Inflammatory macrophage treated with lipopolysaccharide for 1 hour (primary cell): ENCODE measurements at places on chromosomes 6 and 20.

DNA sequence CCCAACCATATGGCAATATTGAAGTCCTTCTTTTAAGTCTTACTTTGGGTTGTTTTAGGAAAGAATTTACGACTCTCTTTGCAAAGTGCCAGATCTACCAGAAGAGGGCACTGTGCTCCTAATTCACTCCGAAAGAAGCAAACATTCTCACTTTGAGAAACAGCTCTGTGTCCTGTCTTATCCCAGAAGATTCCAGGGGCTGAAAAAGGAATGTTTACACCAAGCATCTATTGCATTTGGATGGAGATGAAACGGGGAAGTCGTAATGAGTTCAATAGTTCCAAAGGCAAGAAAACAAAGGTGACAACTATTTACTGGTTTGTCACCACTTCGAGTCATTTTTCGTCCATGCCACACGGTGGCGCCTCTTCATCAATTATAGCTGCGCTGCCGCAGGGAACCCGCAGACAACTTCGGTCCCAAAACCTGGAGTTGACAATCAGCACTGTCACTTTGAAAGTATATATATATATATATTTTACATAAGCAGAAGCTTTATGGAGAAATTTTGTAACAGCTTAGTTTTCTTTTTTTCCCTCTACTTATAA lies 121.6 kb downstream of the MOXD1 start:
- DNase-seq = peak; percentile 88

DNA sequence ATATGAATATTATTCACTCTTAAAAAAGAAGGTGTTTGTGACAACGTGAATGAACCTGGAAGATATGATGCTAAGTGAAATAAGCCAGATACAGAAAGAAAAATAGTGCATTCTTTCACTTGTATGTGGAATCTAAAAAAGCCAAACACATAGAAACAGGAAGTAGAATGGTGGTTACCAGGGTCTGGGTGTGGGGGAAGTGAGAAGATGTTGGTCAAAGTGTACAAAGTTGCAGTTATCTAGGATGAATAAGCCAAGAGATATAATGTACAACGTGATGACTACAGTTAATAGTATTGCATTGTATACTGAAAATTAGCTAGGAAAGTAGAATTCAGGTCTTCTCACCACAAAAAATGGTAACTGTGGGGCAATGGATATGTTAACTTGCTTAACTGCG lies 151.1 kb upstream of the HCRTR2 start:
- DNase-seq = peak; percentile 40

DNA sequence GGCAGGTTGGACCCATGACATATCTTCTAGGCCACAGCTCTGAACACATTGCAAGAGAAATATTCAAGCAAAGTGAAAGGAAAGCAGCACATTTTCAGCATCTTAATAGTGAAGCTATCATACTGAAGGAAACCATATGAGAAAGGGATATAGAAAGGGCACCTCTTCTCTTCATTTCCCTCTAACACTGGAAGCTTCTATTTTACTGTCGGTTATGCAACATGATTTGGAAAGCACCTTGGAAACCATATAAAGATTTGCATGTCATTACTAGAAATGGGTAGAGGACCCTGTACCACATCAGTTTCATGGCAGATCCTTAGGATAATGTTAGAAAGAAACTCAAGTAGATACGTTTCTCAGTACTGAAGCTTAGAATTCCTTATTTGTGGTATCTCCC lies 70.5 kb upstream of the HMGN3 start:
- no peak for DNase-seq

GRCh38 chr6:10429638-10430427 lies 15.0 kb upstream of the TFAP2A start:
- peak; percentile 62 for DNase-seq

DNA sequence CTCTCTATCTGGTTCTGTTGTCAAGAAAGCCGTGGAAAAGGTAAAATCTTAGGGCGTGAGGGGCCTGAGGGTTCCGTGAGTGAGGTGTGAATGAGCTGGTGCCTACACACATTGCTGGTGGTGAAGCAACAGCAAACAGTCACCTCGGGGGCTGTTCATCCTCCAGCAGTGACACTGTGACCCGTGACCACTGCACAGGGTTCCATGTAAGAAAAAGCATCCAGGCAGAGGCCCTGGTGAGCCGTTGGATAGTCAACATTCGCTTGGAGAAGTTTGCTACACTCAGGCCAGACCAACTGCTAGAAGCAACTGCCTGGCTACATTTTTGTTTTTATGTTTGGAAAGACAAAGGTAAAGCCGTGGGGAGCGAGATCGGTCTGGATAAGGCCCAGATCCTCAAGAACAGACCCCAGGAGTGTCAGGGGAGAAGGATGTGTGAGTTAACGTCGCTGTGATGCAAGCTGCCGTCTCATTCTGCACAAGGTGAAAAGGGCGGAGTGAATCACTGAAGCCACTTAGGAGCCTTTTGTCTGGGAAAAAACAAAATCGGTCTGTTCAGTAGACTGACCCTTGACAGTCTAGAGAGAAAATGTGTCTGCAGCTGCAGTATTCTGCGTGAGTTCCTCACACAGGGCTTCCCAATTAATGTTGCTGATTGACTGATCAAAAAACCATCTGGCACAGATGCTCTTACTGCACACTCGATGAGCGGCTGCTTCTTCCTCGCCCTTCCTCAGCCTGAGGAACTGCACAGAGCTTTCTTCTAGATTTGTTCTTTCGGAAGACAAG lies 404.0 kb downstream of the SMOC2 start:
- DNase-seq = no peak

GRCh38 chr20:61886721-61887595 lies 178.7 kb downstream of the TAF4 start:
- no peak for DNase-seq

- DNase-seq = peak; percentile 85
Measured at GRCh38 chr6:75210885-75211739, 5.3 kb upstream of the COL12A1 start.

GRCh38 chr6:168364793-168365421 lies 45.3 kb upstream of the DACT2 start:
- DNase-seq = no peak

DNA sequence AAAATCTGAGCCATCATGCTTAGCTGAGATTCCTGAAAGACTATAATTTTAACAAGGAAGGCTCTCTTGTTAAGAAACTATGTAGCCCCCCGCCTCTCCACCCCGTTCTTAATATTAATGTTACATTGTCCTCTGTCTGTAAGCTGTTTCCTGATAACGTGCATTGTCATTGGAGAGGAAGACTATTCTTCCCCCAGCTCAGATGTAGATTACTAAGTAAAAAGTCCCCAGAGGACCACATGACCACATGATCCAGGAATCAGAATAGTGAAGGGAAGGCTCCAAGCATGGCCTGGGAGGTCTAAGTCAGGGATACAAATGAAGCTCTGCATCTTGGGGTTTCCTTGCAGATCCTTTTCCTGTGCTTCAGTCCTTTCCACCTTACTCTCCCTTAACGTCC lies 106.4 kb downstream of the JARID2 start:
- DNase-seq = peak; percentile 75

GRCh38 chr6:168457653-168457934 lies 16.6 kb downstream of the SMOC2 start:
- DNase-seq = no peak

GRCh38 chr6:156717542-156717941 lies 59.6 kb upstream of the ARID1B start:
- DNase-seq = no peak

DNA sequence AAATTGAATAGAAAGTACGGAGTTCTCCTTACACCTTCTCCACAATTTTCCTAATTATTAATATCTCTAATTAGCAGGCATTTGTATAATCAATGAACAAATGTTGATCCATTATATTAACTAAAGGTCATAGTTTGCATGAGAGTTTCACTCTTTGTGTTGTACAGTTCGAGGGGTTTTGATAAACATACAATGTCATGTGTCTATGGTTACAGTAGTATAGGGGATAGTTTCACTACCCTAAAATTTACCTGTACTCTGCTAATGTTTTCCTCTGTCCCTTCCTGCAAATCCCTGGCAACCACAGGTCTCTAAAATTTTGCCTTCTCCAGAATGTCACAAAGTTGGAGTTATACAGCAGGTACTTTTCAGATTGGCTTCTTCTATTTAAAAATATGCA lies 1199.8 kb upstream of the GJE1 start:
- no peak for DNase-seq

DNA sequence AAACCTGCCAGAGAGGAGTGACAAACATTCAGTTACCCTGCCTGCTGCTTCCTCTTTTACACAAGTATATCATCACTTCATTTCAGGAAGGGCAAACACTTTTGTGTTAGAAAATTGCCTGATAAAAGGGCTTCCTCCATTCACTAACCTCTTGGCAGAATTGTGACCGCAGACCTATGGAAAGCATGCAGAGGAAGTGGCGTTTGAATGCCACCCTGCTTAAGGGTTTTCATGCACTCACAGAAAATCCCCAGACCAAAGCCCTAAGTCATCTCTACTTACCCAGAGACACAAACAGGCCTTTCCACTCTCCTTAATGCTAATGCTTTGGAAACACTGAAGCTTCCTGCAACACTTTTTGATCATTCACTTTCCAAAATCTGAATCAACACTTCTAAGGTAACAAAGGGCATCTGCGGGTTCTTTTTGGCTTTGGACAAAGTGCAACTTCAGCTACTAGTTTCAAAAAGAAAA lies 22.1 kb upstream of the RALGAPA2 start:
- peak; percentile 85 for DNase-seq

DNA sequence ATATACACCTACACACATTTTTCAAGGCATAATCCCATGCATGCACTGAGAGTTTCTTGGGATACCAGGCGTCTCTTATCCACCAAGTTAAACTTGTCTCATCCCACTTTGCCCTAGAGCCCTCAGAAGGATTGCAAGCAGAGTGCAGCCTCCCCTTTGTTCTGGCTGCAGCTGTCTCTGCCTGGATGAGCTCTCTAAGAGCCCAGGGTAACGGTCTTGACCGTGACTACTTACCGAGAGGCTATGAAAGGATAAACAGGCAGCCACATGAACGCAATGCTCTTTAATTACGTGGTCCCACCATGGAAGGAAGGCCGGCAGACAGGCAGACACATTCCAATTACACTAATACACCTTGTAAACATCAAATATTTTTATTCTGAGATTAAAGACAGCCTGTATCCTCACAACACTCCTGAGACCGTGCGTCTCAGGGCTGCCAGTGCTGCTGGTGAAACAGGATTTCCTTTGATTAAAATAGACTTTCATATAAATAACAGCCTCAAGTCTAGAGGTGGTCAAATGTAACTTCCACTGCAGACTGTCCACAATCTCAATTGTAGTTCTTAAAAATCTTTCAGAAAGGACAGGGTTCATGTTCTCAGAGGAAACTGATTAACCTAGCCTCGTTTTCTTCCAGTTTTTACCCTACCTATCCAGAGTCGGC lies 210.0 kb upstream of the PRDM1 start:
- no peak for DNase-seq

- no peak for DNase-seq
Measured at GRCh38 chr20:472889-473292, 10.6 kb upstream of the TBC1D20 start.

DNA sequence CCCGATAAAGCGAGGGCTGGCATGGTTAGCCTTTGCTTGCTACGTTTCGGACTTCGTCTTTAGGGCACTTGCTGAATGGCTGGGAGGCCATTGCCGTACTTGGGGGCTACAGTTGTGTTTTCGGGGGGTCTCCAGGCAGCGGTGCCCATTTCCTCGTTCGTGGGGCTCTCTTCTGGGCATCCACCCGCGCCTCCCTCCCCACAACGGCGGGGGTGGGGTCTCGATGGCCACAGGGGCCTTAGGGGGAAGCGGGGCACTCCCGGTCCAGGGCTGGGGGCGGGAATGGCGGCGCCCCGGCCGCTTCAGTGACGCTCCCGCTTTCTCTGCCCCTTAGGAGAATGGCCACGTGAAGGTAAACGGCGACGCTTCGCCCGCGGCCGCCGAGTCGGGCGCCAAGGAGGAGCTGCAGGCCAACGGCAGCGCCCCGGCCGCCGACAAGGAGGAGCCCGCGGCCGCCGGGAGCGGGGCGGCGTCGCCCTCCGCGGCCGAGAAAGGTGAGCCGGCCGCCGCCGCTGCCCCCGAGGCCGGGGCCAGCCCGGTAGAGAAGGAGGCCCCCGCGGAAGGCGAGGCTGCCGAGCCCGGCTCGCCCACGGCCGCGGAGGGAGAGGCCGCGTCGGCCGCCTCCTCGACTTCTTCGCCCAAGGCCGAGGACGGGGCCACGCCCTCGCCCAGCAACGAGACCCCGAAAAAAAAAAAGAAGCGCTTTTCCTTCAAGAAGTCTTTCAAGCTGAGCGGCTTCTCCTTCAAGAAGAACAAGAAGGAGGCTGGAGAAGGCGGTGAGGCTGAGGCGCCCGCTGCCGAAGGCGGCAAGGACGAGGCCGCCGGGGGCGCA lies 2.4 kb downstream of the MARCKS start:
- peak; percentile 42 for DNase-seq

DNA sequence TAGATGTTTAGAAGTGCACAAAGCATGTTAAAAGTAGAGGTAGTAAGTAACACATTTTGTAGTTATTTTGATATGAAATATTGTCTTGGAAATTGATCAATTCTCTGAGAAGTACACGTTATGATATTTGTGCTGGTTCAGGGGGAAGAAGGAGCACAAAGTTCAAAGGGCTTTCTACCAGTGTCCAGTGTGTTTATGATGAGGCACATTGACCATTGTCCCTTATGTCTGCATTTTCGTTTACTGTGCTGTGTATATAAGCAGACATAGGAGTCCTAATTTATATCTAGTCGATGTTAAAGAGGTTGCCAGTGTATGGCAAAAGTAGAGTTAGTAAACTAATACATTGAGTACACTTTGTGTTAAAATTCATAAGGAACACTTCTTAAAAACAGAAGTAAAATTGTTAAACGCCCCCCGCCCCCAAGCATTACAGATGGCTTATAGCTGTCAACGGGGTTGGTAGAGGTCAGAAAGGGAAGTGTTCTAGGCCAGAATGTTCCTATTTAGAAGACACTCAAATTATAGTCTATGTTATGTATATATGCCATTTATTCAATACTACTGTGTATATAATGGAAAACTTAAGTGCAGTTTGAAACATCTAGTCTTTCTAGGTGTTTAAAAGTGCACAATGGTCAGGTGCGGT lies 13.3 kb upstream of the HMGN4 start:
- DNase-seq = no peak

DNA sequence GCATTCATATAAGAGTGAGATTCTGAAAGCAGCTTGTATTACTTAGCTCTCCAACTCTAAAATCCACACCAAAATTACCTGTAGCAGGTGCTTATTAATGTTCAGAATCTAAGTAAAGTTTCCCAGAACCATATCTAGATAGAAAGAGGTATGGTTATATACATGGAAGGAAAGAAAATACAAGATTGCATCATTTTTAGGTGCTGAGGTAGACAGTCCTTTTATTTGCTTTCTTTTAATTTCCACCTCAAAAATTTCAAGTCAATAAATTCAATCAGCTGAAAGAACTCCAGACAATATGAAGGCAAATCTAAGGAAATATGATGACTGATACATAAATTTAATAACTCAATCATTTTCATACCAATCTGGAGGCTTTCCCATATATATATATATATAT lies 521.9 kb downstream of the PKHD1 start:
- no peak for DNase-seq
